CD4-positive, alpha-beta T cell treated with Interleukin-10 for 1 hour (primary cell): ENCODE measurements at places on chromosomes 1 and 21.

DNA sequence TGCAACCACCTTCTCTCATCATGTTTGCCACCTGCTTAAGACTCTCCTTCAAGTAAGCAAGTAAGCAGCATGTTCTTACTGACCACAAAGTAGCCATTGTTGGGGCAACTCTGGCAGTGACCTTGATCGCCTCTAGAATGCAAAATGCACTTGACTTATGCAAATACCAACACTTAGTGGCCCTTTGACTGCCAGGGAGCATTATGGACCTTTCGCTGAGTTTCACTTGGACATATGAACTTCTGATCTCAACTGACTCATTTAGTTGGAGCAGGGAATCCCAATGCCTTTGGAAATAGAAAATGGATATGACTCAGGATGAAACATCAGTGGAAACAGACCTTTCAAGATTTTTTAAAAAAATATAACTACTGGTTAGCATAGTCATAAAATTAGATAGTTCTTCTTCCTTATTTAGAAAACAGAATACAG, 6.1 kb upstream of the PLA2G5 start:
- no peak for DNase-seq

GRCh38 chr1:214989341-214989740, 93.2 kb upstream of the KCNK2 start:
- no peak for DNase-seq

DNA sequence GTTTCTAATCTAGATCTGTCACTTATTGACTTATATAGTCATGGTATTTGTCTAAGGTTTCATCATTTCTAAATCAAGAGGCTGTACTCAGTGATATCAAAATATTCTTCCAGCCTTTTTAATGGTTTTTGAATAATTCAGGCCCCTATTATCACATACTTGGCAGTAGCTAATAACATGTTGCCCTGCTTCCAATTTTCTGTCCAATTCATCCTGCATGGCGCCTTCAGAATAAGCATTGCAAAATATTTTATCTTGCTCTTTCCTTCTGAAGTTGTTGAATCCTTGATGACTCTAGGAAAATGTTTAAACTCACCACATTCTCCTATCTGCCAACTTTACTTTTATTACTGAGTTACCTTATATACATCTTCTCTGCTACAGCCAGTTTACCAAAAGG, 517.2 kb upstream of the B3GALT2 start:
- no peak for DNase-seq

GRCh38 chr1:16915627-16915973, 6.1 kb upstream of the CROCC start:
- no peak for DNase-seq

DNA sequence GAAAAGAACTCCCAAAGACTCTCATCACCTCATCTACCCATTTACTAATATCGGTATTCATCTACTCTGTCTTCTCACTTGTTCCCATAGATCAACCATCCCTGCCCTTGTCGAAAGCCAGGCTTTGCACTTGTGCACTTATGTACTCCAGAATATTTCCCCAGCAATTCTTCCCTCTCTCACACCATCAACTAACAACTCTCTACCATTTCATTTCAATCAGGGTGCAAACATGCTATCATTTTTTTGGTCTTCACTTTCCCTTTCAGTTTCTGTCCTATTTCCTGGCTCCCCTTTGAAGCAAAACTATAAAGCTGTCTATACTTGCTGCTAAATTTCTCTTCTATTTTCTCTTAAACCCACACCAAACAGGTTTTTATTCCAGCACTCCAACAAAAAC, 6.7 kb downstream of the C1orf105 start:
- peak; percentile 32 for DNase-seq

DNA sequence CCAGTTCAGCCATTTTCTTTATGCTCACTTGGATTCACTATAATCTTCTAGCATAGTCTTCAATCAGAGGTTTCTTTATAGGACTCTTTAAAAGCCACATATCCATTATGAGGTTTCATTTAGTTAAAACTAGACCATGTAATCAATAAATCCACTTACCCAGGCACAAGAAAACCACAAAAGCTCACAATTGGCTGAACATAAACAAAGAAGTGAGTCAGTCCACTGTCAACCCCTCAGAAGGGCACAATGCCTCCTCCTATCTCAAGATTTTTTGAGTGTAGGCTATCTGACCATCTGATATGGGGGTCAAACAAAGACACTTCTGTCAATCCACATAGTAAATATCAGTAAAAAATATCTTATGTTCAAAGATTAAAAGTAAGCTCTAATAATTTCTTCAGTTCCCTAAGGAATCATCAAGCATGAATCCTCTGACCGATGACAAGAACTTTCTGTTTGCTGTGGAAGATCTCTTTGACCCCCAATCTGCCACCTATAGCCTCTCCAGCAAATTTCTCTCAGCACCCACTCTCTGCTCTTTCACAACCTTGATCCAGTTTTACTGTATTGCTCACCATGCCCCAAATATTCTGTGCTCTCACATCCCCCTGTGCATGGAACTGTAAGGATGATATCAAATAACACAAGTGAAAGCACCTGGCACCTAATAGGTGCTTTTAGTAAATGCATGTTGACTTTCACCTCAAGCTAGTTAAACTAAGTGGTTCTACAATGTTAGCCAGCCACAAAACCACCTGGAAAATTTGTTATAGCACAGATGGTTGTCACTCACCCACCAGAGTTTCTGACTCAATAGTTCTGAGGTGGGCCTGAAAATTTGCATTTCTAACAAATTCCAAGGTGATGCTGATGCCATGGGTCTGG, 16.7 kb downstream of the RAB3B start:
- no peak for DNase-seq

GRCh38 chr1:105483436-105483835, 1573.0 kb upstream of the PRMT6 start:
- no peak for DNase-seq

GRCh38 chr1:194289569-194290266, 1103.3 kb upstream of the B3GALT2 start:
- peak; percentile 77 for DNase-seq

DNA sequence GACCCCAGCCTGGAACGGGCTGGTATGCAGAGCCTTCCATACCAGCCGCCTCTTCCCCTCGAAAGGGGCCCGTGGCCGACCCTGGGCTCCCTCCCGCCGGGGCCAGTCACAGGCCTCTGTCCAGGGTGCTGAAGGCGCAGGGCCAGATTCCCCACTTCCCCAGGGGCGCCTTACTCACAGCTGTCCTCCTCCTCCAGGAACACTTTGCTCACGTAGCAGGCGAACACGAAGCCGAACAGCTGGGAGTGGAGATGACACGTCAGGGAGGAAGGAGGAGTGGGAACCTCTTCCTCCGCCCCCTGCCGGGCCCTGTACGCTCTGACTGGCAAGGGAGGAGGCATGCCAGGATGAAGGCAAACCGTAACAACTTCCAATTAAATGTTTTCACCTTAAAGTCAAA, 57.3 kb downstream of the NKAIN1 start:
- peak; percentile 31 for DNase-seq

GRCh38 chr21:26179501-26179900, 8.9 kb upstream of the APP start:
- no peak for DNase-seq

GRCh38 chr1:203168256-203168786, 7.3 kb downstream of the MYBPH start:
- no peak for DNase-seq

GRCh38 chr1:155691992-155692528, 3.2 kb downstream of the DAP3 start:
- no peak for DNase-seq

DNA sequence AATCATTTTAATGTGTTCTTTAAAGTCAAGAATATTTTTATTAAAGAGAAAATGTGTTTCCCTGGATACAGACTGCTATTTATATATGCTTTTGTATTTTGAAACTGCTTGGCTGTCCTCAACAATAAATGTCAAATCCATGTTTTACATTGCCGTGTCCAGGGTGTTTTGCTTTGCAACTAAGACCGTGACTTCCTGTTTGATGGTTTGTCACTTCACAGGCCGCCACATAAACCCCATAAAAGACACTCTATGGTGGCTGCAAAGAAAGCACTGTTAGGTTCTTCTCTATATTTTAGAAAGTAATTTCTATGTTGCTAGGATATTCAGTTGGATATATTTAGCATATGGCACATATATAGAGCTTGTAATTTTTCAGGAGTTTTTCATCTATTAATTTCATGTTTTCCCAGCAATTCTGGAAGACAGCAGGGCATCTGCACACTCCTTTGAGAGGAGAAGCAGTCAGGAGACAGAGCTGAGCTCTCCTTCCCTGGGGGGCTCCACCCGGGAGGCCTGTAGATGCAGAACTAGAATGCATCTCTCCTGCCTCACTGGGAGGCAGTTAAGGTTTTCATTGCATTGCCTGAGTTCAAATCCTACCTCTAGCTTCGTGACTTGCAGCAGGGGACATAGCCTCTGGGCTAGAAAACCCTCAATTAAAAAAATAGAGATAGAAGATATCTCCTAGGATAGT, 33.1 kb downstream of the PRDM2 start:
- DNase-seq = peak; percentile 73

DNA sequence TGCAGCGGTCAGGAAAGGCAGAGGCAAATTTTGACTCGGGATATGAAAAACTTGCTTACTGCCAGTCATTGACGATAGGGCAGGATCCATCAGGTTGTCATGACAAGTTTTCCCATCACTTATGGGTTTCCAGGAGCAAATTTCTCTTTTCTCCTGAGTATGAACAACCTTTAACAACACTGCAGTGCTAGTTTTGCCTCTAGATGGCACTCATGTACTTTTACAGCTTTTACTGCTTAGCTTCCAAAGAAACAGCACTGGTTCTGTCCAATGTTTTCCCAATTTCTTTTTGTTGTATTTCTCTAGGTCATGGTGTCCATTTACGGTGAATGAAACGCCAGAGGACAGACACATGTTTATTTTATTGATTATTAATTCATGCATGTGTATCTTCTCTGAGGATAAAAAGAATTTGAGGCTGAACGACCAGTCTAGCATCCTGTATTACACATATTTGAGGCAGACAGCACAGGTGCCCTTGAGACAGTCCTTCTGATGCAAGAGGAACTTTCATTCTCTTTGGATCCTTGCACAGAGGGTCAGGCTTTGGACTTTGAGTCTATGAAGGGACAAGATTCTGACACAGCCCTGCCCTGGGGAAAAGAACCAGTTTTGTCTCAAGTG, 112.3 kb upstream of the TRABD2B start:
- DNase-seq = peak; percentile 14

- DNase-seq = no peak
These were observed 534.3 kb downstream of the PLPP3 start for GRCh38 chr1:56045062-56045461.

GRCh38 chr1:90729504-90730242, 12.6 kb upstream of the BARHL2 start:
- no peak for DNase-seq

GRCh38 chr1:14775434-14775833, 176.9 kb downstream of the KAZN start:
- no peak for DNase-seq

GRCh38 chr1:117803318-117803717, 126.1 kb downstream of the GDAP2 start:
- DNase-seq = no peak

GRCh38 chr1:184051138-184051484, 419 bp upstream of the TSEN15 start:
- no peak for DNase-seq

- DNase-seq = no peak
These were observed 11.5 kb upstream of the ABCG1 start for GRCh38 chr21:42207426-42207825.

GRCh38 chr1:157198619-157199420, 60.6 kb upstream of the ETV3 start:
- no peak for DNase-seq

DNA sequence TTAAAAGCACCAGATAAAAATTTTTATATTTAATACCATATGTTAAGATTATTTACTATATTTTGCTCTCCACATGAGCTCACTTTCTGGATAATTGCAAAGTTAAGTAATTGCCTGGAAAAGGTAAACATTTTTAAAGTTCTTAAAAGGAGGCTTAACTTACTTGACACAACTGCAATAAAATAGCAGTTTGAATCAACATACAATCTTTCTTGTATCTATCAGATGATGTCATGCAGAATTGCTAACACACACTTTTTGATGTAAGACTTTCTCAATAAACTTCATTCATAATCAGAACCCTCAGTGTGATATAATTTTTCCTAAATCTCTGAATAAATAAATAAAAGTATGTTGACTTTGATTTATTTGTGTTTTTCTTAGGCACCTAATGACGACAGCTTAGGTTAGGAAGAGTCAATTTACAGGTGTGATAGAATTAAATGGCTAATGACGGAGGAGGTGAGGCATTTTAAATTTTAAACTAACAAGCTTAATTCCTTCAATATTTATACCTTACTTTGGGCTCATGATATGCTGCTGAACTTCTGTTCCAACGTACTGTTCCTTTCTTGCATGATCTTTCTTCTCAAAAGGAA, 99.5 kb downstream of the LYPLAL1 start:
- no peak for DNase-seq

DNA sequence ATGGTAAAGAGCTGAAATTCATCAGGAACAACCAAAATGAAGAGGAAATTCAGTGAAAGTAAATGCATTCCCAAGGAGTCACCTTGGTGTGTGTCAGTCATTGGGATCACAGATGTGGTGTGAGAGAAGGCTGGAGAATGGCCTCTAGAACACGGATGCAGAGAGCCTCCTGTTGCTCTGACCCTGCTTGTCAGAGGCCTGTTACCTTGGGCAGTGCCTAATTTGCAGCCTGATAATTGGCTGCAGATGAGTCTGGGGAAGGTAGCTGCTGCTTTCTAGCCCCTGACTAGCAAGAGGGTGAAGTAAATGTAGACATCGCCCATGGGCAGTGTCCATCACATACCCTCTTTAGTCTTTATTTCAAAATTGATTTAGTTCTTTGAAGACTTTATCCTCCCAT, 3.3 kb downstream of the GCSAML start:
- DNase-seq = no peak
